ENCODE measurements at places on chromosomes 2 and 18.

DNA sequence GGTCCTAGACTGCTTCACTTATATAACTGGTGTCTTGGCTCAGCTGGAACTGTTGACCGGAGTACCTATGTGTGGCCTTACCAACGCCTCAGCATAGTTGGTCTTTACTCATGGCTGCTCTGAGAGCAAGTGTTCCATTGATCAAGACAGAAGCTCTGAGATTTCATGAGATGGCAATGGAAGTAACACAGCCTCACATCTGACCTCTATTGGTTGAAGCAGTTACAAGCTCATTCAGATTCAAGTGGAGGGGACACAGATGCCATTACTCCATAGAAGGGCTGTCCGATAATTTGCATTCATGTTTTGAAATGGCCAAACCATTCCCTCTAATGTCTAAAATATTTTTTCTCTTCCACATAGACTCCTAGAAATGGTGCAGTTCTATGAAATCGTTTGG is 46.4 kb upstream of the STK39 start:
- DNase-seq, result no peak

DNA sequence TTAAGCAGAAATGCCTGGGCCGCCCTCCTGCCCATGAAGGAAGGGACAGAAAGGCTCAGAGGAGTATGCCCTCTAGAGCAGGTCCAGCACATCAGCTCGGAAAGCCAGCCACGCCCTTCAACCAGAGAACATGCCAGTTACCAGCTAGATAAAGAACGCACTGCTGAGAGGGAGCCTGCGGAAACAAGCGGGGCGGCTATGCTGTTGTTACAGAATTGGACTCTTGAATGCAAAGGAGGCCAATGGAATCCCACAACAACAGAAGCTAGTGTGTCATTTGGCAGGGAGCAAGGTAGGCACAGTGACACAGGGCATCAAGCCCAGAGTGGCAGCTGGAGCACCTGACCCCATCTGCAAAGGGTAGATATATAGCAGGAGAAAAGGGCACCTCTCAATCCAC is 242.9 kb upstream of the ID2 start:
- no peak for DNase-seq

DNA sequence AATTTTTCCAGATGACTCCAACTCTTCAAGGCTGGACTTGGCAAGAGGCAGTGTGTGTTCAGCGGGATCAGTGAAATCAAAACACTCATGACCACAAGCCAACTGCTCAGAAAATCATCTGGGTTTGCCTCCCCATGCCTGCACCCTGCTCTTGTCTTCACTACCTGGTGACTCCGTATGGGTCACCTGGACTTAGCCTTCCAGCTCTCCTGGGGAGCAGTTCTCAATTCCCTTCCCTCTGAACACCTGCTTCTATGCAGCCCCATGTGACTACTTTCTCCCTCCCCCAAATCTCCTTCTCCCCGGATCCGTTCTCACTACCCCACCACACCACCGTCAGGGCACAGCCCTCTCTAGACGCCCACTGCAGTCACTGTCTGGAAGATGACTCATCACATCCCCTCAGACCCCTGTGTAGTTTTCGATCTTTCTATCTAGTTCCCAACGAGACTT is 130.2 kb upstream of the ID2 start:
- DNase-seq, result no peak

GRCh38 chr18:79549638-79550000 is 130.0 kb upstream of the CTDP1 start:
- no peak for DNase-seq

- DNase-seq, result no peak
Observed at GRCh38 chr18:44851856-44852621, 171.4 kb downstream of the SETBP1 start.

DNA sequence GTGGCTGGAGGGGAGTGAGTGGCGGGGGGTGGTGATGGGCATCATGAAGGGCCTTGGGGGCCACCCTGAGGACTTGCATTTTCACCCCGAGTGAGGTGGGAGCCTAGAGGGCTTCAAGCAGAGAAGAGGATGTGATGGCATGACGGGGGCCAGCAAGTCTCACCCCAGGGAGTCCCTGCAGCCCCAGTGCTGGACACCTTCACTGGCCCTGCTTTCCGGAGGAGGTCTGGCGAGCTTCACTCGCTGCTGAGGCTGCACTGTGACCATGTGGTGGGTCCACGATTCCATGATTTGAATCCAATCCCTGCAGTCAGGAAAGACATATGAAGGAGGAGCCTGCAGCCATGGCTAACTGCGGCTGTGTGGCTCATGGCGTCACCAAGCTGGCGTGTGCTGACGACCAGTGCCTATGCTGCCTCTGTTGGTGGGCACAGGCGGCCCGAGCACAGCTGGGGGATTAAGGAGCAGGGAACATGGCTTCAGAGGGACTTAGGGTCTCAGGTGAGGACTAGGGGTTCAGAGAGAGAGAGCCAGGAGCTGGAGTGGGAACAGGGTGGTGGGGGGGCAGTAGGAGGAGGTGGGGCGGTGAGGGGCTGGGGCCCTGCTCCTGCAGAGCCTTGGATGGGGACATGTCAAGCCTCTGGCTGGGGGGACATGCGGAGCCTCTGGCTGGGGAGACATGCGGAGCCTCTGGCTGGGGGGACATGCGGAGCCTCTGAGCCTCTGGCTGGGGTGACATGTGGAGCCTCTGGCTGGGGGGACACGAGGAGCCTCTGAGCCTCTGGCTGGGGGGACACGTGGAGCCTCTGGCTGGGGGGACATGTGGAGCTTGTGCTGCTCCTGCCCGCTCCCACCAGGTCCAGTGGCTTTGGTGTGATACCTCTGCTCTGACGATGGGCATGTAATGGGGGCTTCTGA is 3.6 kb downstream of the ZAP70 start:
- DNase-seq, result no peak

- DNase-seq, result no peak
Observed at GRCh38 chr2:151403914-151404313, 5.8 kb upstream of the RIF1 start.

GRCh38 chr2:159615367-159616285 is 722 bp downstream of the BAZ2B start:
- peak; percentile 22 for DNase-seq

DNA sequence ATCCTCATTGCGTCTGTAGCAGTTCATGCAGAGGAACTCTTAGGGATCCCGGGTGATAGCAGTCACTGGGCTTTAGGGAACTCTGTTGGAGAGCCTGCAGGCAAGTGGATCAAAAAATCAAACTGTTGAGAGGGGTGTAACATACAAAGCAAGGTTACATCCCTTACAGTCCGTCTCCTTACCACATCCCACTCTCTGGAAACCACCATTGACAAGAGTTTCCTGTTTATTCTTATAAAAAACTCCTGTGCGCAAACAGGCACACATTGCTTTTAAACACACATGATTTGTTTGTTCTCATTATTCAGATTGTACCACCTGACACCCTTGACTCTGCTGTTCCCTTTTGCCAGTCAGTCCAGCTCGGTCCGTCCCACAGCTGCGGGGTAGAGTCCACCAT is 137.7 kb downstream of the LTBP1 start:
- DNase-seq, result no peak

GRCh38 chr2:17156086-17156485 is 362.2 kb downstream of the RAD51AP2 start:
- no peak for DNase-seq

- DNase-seq, result no peak
Observed at GRCh38 chr2:1907849-1908533, 163.7 kb upstream of the PXDN start.

DNA sequence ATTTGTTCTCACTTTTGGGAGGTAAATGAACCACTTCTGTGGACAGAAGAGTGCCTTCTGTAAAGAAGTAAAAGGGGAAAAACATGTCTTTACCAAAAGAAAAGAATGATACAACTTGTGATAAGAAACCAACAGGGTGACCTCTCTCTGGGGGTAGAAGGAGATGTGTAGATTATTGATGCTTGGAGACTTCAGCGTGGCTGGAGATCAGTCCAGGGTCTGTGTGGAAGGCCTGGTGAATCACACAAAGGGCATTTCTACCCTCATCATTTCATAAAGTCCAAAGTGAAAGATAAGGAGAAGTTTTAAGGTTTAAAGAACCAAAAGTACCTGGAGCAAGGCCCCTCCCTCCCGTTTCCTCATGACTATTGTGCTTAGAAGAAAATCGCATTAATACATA is 142.5 kb downstream of the NCK2 start:
- DNase-seq, result no peak

DNA sequence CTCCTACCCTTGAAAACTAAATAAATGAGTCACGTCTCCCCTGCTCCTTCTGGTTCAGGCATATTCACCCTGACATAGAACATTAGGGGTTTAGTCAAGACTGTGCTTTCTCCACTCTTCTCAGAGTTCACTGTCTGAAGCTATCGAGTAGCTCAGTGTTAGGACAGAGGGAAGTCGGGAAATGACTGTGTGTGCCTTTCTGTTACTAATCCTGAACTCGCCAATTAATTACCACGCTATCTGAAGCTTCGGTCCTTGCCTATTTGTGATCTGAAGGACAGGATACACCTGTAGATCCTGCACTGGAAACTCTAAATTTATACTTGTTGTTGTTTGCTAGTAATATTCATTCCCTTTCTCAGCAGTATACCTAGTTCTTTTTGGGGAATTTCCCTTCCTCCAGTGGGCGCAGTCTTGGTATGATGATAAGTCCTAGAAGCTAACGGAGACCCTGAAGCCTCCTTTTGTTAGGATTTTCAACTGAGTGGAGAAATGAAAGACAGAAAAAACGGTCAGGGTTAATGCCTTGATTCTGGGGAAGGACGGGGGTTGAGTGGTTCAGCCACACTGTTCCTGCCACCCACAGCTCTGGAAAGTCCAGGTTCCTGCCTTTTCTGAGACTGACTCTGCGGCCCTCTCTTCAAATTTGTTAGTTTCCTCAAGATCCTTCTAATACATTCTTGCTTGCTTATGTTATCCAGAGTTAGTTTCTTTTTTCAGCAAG is 218.0 kb downstream of the DLGAP1 start:
- no peak for DNase-seq

- no peak for DNase-seq
Observed at GRCh38 chr2:68341062-68341329, 21.2 kb upstream of the CNRIP1 start.

- DNase-seq, result no peak
Observed at GRCh38 chr18:2396162-2396505, 175.2 kb downstream of the METTL4 start.

Measured in NCI-H187 treated with DMSO at 0.1 percent for 48 hours (cell line).